Heart left ventricle (tissue), 16 donors: ENCODE measurements at places on chromosomes 1 and 21. TPM values are rescaled to one million over a fixed set of nuclear protein-coding genes. Genes with fewer than 3 reads are reported as not detected.

The VAV3 gene
- 1.1 TPM for total RNA-seq

The CD48 gene
- 1.5 TPM for total RNA-seq

The HUNK gene
- total RNA-seq, result 0.44 TPM

The PAPPA2 gene
- total RNA-seq, result 0.16 TPM

The GBP5 gene
- total RNA-seq, result 12.6 TPM

- H3K27ac ChIP-seq, result no peak overlapping the region
- H3K27me3 ChIP-seq, result no peaks in the 10 kb centered on the region
- DNase-seq, result no peak
- H3K4me3 ChIP-seq, result no peak overlapping the region
Observed at GRCh38 chr1:119510046-119510445, 3.0 kb downstream of the HSD3B1 start.

- no peaks in the 10 kb centered on the region for H3K36me3 ChIP-seq
- no peaks in the 10 kb centered on the region for H3K4me1 ChIP-seq
- H3K4me3 ChIP-seq, result no peak overlapping the region
- no peaks in the 10 kb centered on the region for H3K27me3 ChIP-seq
Observed at GRCh38 chr1:3197781-3198316, 128.8 kb downstream of the PRDM16 start.

DNA sequence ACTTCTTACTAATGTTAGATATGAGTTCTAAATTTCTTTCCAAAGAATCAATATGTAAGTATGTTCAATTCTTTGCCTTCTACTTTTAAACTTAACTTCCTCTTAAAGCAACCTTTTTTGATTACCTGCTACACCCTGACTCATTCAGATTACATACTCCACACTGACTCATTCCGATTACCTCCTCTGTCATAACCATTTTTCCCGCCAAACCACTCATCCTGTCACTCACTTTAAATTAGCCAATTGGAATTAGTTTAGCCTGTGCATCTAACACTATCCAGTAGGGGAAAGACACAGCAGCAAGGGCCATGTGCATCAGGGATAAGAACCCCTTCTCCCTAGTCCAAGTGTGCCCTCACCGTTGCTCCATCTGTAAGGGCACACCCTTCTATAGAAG, 815.5 kb downstream of the BRINP3 start:
- no peaks in the 10 kb centered on the region for H3K36me3 ChIP-seq
- no peak for DNase-seq
- H3K27ac ChIP-seq, result no peak overlapping the region
- H3K4me3 ChIP-seq, result no peak overlapping the region
- H3K4me1 ChIP-seq, result no peaks in the 10 kb centered on the region

GRCh38 chr21:29379517-29380054, 80.9 kb downstream of the BACH1 start:
- no peaks in the 10 kb centered on the region for H3K4me1 ChIP-seq
- DNase-seq, result no peak
- no peaks in the 10 kb centered on the region for H3K36me3 ChIP-seq

DNA sequence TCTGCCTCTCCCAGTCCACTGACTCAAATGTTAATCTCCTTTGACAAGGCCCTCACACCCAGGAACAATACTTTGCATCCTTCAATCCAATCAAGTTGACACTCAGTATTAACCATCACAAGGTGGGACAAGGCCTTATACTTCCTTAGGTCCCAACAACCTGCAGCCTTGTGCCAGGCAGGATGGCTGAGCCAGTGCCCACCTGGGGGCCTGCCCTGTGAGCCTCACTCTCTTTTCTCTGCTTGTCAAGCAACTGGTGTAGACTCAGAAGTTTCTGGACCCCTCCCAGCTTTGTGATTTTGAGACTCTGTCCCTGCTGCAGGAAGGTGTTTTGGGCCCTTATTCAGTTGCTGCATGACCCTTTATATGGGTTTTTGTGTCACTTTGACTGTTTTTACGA, 310.0 kb upstream of the C1orf174 start:
- no peaks in the 10 kb centered on the region for H3K27me3 ChIP-seq
- H3K27ac ChIP-seq, result no peak overlapping the region
- H3K4me1 ChIP-seq, result no peaks in the 10 kb centered on the region
- no peak overlapping the region for H3K4me3 ChIP-seq
- H3K36me3 ChIP-seq, result no peaks in the 10 kb centered on the region

- DNase-seq, result no peak
- H3K4me3 ChIP-seq, result no peak overlapping the region
- peaks cover 10% of the 10 kb centered on the region for H3K36me3 ChIP-seq
- H3K4me1 ChIP-seq, result no peaks in the 10 kb centered on the region
- H3K27ac ChIP-seq, result no peak overlapping the region
- H3K27me3 ChIP-seq, result peaks cover 14% of the 10 kb centered on the region
Observed at GRCh38 chr1:24921938-24922662, 8.0 kb downstream of the RUNX3 start.

DNA sequence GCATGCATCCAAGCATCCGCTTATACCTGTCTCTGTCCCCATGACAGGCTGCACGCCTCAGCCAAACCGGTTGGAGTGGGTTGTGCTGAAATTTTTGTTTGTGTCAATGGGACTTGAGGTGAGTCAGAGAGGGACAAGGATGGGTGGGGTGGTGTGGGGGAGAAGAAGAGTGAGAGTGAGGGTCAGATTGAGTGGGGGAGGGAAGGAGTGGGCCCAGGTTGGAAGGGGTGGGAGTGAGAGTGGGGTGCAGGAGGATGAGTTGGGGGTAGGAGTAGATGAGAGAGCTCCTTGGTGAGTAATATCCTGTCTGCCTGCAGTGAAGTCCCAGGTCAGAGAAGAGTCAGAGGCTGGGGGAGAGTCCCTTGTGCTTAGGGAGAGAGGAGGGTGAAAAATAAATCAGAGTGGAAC, 3.3 kb upstream of the NECTIN4 start:
- no peaks in the 10 kb centered on the region for H3K27me3 ChIP-seq
- no peak for DNase-seq
- no peaks in the 10 kb centered on the region for H3K36me3 ChIP-seq
- H3K4me3 ChIP-seq, result no peak overlapping the region

DNA sequence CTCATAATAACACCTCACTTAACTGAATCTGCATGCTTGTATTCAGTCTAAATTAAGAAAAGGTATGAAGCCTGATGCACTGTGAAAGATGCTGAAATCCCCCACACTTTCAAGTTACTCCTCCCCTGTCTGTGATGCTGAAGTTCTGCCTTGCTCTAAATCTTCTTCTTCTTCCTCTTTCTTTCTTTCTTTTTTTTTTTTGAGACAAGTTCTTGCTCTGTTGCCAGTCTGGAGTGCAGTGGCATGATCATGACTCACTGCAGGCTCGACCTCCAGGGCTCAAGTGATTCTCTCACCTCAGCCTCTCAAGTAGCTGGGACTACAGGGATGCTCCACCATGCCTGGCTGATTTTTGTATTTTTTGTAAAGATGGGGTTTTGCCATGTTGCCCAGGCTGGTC, 231.0 kb upstream of the B3GALT2 start:
- H3K4me3 ChIP-seq, result no peak overlapping the region
- peaks cover 6% of the 10 kb centered on the region for H3K4me1 ChIP-seq
- no peaks in the 10 kb centered on the region for H3K36me3 ChIP-seq
- peak overlapping the region; percentile 43 for H3K27ac ChIP-seq

DNA sequence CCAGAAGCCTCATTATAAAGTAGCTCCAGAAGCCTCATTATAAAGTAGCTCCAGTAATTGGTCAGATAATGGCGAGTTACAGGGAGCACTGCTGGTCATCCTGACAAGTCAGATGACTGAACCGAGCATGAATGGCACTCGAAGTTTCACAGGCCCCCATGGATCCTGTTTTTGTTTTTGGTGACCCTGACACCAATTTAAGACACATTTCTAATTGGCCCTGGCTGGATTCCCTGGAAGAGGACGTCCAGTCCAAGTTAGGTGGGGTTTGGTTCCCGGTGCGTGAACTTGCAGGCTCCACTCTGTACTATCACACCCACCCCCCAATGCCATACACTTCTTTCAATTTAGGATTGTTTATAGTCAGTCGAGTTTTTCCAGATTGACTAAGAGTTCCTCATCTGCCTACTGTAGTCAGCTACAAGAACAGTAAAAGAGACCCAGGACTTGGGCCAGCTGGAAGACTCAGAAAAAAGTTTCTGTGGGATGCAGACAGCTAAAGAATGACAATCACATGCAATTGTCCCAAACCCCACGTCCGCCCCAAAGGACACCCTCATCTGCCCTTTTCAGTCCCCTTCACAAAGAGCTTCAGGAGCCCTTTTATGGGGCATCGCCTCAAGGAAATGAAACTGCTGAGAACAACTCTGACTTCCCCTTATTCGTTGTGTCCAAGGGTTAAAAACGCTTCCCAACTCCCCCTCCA, 2.7 kb downstream of the DHRS3 start:
- DNase-seq, result no peak
- peak overlapping the region; percentile 77 for H3K4me3 ChIP-seq
- no peaks in the 10 kb centered on the region for H3K27me3 ChIP-seq
- peaks cover 27% of the 10 kb centered on the region for H3K36me3 ChIP-seq

DNA sequence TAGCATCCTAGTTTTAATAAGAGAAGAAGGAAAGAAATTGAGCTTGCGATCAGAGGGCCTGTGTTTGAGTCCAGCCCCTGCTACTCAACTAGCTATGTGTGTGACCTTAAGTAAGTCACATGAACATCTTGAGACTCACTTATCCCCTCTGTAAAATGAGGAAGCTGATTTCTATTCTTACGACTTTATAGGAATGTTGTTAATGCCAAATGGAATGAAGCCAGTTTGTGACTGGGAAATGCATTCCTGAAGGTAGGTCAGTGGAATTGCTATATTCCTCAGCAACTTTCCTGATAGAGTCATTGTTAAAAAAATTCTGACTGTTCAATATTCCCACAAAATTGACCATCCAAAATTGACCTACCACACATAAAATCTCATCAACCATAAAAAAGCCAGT, 14.9 kb downstream of the FASLG start:
- H3K27ac ChIP-seq, result no peak overlapping the region
- no peaks in the 10 kb centered on the region for H3K36me3 ChIP-seq
- H3K4me3 ChIP-seq, result no peak overlapping the region
- H3K27me3 ChIP-seq, result no peaks in the 10 kb centered on the region
- no peak for DNase-seq
- H3K4me1 ChIP-seq, result no peaks in the 10 kb centered on the region

DNA sequence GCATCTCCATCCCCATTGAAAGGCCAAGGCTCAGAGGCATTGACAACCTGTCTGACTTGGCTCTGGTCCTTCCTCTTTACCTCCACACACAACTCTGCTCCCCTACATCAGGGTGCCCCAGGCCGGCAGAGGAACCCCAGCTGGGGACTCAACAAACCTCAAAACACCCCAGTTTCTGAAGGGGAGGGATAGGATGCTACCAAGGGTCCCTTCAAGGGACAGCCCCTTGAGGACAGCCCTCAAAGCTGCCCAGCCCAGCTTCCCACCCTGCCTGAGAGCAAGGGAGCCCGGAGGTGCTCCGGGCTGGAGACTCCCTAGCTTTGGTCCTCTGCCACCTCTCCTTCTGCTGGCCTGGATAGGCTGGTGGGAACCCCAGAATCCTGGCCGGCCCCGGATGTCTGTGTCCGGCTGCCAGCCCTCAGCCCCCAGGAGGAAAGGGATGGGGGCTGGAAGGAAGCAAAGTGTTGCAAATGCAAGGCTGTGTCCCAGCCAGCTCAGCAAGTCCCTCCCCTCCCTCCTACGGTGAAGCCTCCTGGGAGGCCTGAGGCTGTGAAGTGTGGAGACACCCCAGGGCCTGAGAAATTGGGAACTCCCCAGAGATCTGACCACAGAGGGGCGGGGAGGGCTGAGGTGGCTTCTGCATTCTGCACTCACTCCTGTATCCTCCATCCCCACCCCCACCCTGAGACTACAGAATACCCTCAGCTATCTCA, 1.1 kb upstream of the MARCKSL1 start:
- no peak for DNase-seq
- no peak overlapping the region for H3K4me3 ChIP-seq

DNA sequence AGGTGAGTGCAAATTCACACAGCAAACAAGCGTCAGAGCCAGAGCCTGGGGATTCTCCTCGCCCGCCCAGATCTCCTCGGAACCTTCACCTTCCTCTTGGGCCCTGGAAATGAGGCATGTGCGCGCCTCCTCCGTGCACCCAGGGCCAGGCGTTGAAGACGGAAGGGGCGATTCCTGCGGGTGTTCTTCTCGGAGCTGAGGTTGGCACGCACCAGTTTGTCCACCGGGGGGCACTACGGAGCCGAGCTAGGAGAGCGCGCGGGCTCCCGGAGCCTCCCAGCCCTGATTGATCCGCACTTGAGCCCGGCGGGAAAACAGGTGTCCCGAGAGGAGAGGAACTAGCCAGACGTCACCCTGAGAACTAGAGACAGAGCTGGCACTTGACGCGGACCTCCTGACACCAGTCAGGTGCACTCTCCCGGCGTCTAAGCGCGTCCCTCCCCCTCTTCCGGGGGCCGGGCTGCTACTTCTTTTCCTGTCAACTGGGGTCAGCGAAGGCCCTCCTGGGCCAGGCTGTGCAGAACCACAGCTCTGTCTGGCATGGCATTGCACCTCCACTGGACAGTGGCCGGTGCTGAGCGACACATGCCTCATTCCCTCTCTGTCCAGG, 18.3 kb upstream of the SERINC2 start:
- DNase-seq, result peak; percentile 85
- no peaks in the 10 kb centered on the region for H3K27me3 ChIP-seq
- H3K4me1 ChIP-seq, result no peaks in the 10 kb centered on the region
- H3K27ac ChIP-seq, result peak overlapping the region; percentile 54

- H3K4me1 ChIP-seq, result peaks cover 10% of the 10 kb centered on the region
- H3K4me3 ChIP-seq, result no peak overlapping the region
- no peaks in the 10 kb centered on the region for H3K36me3 ChIP-seq
- H3K27ac ChIP-seq, result no peak overlapping the region
- no peak for DNase-seq
Observed at GRCh38 chr1:109906839-109907180, 3.8 kb upstream of the CSF1 start.

DNA sequence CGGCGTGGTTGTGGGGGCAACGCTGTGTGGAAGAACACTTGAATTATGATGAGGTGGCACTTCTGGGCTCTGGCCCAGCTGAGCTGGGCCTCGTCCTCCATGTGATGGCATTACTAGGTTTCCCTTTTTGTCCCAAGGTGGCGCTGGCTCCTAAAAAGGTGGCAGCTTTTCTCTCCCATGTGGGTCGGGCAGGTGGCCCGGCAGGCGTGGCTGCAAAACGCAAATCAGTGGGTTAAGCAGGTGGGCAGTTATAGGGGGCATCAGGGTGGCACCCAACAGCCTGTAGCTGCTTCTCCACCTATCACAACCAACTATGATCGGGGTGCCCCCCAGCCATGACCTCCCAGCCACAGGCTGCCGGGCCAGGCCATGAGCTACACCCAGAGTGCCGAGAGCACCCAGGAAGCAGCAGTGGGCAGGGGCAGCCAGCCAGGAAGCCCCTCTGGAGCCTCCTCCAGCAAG, 59.6 kb downstream of the KCNAB2 start:
- no peaks in the 10 kb centered on the region for H3K4me1 ChIP-seq
- H3K27ac ChIP-seq, result no peak overlapping the region
- no peak for DNase-seq
- no peaks in the 10 kb centered on the region for H3K36me3 ChIP-seq
- H3K27me3 ChIP-seq, result peaks cover 7% of the 10 kb centered on the region

GRCh38 chr1:202584707-202585589, 125.3 kb downstream of the SYT2 start:
- no peaks in the 10 kb centered on the region for H3K27me3 ChIP-seq
- peaks cover 51% of the 10 kb centered on the region for H3K4me1 ChIP-seq
- peak overlapping the region; percentile 83 for H3K27ac ChIP-seq
- DNase-seq, result no peak
- H3K36me3 ChIP-seq, result peaks cover 8% of the 10 kb centered on the region
